Activated naive CD8-positive, alpha-beta T cell treated with anti-CD3 and anti-CD28 coated beads, Interleukin-2, amount 10 ng/mL, durations not matched to agents 7 days and 5 days (primary cell): ENCODE measurements at places on chromosomes 13 and 19. TPM values are rescaled to one million over a fixed set of nuclear protein-coding genes. Genes with fewer than 3 reads are reported as not detected.

DNA sequence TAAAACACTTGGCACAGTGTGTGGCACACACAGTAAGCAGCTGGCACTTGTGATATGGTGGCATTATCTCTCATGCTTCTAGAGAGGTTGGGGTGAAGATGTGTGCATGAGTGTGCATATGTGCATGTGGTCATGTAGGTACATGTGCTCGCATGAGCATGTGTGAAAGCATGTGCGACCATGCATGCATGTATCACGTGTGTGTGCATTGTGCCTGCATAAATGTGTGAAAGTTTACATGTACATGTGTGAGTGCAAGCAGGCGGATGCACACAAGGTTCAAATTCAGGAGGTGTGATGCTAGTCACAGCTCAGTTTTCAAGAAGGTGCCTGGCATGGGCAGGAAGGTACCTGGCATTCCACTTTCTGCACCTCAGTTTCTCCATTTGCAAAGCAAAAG, 59.0 kb upstream of the UQCRFS1 start:
- DNase-seq: no peak

GRCh38 chr13:49997955-49998354, 1.1 kb downstream of the TRIM13 start:
- DNase-seq: no peak

GRCh38 chr13:37870489-37870845, 895 bp upstream of the TRPC4 start:
- no peak for DNase-seq

DNA sequence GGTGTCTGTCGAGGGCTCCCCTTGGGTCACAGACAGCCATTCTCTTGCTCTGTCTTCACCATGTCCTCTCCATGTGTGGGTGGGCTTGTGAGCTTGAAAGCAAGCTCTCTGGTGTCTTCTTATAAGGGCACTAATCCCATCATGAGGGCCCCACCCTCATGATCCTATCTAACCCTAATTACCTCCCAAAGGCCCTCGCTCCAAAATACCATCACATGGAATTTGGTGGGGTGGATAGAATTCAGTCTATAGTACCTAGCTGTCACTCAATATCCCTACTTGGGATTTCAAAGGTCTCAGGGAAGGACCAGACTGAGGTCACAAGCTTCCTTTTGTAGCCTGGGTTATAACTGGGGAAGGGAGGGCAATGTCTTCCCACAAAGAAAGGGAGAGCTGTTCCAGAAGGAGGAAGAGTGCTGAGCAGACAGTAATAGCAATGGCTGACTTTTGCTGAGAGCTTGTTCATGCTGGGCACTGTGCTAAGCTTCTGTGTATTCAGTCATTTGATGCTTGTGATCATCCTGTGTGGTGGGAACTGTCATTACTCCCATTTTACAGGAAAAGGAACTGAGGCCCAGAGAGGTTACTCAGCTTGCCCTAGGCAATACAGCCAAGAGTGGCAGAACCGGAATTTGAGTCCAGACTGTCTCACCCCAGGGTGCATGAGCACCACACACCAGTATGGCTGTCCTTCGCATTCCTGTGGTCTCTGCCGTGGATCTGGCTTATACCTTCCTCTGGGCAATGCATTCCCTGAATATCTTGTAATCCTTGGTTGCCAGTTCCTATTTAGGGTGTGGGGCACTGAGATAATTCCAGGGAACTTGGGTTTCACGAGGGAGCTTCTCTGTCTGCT, 8.2 kb downstream of the FXYD5 start:
- DNase-seq: no peak

GRCh38 chr19:33406521-33407139, 33.1 kb downstream of the CEBPG start:
- DNase-seq: peak; percentile 84

DNA sequence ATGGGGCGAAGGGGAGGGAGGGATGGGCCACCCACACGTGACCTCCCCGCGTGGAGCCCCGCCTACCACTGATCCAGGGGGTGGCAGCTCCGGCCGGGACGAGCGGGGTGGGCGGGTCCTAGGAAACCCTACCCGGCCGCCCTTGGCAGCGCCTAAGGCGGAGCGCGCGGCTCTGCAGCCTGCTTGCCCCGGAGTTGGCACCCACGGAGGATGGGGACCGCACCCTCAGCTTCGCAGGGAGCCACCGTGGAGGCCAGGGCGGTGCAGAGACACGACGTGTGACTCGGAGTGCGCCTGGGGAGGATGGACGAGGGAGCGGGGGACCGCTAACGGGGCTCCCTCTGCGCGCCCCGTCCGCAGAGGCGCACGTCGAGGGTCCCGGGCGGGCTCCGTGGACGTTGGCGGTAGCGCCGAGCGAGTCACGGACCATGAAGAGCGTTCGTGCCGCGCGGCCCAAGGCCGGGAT, at the start of gene RGS9BP:
TSS of gene RGS9BP (plus strand) at position 129 of the 466 bp plus-strand sequence. CDS start 416 bp downstream, outside the sequence.
- DNase-seq: peak; percentile 73

GRCh38 chr19:9622531-9622930, 1.5 kb upstream of the ZNF561 start:
- no peak for DNase-seq

DNA sequence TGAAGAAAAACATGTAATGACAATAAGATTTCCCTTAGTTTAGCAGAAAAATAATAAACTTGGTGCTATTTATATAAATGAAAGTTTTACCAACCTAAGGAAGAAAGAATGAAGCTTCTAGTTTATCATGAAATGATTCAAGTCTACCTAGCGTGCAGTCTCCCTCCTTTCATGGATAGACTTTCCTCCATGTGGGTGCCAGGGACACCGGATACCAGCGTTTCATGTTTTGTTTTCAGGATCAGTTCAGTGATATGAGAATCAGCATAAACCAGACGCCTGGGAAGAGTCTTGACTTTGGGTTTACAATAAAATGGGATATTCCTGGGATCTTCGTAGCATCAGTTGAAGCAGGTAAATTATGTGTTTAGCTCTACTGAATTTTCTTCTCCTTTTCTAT, 196.7 kb downstream of the LMO7 start:
- no peak for DNase-seq

GRCh38 chr19:46614114-46614722, 10.7 kb downstream of the PTGIR start:
- peak; percentile 87 for DNase-seq

GRCh38 chr13:28451482-28452217, 43.3 kb downstream of the FLT1 start:
- no peak for DNase-seq

DNA sequence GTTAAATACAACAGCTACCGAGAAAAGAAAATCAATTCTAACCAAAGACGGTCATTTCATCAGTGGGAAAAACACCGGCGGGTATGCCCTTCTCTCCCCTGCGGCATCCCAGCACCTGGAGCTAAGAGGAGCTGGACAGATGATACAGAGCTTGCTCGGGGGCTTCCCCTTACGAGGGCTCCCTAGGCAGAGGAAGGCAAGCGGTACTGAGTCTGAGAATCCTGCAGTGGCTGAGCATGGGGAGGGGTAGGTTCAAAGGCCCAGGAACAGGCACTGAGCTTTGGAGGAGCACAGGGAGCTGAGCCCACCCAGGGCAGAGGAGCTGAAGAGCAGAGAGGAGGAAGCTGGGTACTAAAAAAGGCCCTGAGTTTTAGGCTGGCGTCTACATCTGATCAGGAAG, 12.7 kb downstream of the STK24 start:
- DNase-seq: no peak

GRCh38 chr19:28586474-28586873, 626.5 kb downstream of the UQCRFS1 start:
- no peak for DNase-seq

DNA sequence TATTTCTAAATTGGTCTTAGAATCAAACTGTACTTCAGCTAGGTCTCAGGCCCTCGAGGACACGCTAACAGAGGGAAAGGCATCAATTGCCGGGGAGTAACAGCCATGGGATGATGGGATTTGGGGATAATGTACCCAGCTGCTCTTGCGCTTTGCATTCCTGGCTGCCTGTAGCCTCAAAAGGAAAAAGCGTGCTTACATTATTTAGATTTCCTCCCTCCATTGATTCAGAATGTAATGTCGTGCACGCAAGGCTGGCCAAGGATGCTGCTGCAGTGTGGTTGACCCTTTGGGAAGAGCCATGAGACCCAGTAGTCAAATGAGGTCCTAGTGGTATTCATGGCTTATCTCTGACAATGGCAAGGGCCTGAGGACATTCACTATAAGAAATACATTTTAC, 95.1 kb downstream of the SLC7A1 start:
- no peak for DNase-seq

DNA sequence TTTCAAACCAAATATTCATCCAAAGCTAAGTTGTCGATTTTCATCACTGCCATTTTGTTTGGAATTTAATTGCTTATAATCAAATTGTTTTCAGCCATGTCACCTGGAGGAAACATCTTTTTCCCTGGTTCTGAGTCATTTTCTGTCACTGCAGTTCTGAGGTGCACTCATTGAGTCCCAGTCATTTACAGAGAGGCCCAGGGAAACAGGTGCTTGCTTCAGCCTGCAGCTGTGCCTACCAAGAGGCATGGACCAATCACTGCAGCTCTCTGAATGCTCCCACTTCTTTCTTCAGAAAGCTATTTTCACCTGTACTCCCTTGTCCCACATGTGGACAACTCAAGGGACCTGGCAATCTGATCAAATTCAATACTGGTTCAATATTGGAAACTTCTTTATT, 308.1 kb downstream of the COG6 start:
- DNase-seq: no peak

- no peak for DNase-seq
Observed at GRCh38 chr19:48497728-48498594, 13.7 kb downstream of the LMTK3 start.

DNA sequence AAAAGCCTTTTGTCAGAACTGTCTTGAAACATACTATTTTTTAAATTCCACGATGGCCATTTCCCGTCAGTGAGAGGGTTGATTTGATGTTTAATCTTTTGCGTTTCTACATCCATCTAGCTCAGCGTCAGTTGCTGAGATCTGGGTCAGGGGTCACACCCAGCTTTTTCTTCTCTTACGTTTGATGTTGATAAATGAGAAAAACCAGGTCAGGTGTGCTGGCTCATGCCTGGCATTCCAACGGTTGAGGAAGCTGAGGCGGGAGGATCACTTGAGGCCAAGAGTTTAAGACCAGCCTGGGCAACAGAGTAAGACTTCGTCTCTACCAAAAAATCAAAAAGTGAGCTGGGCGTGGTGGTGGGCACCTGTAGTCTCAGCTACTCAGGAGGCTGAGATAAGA, 168.9 kb downstream of the PTPRS start:
- DNase-seq: no peak

DNA sequence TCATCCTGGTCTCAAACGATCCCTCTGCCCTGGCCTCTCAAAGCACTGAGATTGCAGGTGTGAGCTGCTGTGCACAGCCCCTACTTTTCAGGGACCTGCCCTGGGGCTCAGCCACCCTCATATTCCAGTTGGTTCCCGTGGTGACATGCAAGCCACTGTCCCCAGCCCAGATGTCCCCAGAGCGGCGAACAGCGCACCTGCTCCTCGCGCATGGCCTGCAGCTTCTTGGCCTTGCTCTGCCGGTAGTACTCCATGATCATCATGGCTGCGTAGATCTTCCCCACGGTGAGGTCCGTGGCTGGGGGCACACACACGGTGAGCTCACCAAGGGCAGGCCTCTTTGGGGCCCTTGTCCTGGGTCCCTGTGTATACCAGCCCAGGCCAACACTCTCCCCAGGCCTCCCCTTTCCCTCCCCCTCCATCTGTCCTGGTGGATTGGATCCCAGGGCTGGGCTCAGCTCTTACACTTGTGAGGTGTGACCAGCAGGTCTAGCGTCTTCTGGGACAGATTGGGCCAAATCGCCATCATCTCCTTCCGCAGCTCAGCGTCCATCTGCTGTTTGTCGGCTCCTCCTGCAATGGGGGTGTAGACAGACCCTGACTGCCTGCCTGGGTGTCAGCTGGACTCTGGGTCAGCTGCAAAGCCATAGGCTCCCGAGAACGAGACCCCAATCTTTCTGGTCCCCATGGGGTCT, 64.0 kb downstream of the IER2 start:
- no peak for DNase-seq

DNA sequence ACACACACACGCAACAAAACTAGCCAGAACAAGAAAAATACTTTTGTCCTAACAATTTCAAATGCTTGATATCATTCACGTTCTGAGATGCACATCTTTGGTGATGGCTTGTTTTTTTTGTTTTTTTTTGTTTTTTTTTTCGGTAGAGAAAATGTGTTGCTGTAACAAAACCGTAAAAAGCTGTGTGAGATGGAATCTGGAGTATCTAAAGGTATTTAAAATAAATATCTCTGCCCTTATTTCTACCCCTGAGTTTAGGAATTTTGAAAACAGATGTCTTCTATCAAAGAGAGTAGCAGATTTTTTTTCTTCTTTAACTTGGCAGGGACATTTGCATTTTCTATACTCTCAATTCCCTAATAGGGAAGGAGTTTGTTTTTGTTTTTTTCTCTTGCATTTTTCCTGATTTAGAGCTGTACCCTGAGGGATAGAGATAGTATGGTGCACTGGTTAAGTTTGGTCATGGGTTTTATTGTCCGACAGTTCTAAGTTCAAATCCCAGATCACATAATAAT, 446.6 kb downstream of the KLF5 start:
- no peak for DNase-seq

DNA sequence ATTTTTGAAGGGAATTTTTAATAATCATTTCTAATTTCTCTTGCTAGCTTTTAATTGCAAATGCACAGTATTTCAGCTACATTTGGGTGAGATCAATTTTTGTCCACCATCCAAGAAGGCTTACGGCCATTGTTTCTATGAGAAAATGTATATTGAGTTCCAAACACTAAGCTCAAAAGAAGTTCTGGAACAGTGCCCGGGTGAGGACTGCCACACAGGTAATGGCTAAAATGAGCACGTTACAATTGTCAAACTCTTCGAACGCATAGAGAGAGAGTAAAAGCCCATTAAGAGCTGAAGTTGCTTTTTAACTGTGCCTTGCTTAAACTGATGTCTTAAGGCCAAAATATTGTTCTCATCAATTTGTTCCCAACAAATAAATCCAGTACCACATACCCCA, 755.0 kb downstream of the DIAPH3 start:
- DNase-seq: no peak

GRCh38 chr19:4014541-4015491, 7.3 kb downstream of the PIAS4 start:
- peak; percentile 63 for DNase-seq

DNA sequence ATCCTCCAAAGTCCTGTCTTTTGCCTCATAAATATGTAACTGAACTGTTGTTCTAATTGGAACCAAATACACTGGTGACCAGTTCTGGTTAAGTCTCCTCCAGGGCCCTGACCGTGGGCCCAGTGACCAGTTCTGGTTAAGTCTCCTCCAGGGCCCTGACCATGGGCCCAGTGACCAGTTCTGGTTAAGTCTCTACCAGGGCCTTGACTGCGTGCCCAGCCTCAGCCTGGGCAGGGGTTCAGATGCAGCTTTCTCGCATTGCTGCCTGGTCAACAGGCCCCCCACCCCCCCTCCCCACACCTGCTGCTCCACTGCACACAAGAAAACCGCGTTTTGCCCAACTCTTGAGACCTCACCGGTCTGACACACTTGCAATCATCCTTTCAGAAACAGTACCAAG, 3.8 kb upstream of the GRTP1 start:
- no peak for DNase-seq

ATXN8OS gene
- total RNA-seq: not detected

TFPT gene
- 43.3 TPM for total RNA-seq

FOXO1 gene
- 39.8 TPM for total RNA-seq

SPINT2 gene
- 50.3 TPM for total RNA-seq

RXFP2 gene
- total RNA-seq: not detected

VSTM1 gene
- not detected for total RNA-seq

AP2S1 gene
- total RNA-seq: 110 TPM

CEACAM1 gene
- 38.3 TPM for total RNA-seq

ELSPBP1 gene
- total RNA-seq: not detected

ACP7 gene
- not detected for total RNA-seq

PTGER1 gene
- total RNA-seq: 0.36 TPM
